Naive B cell (primary cell): ENCODE measurements at places on chromosomes 2 and 18.

DNA sequence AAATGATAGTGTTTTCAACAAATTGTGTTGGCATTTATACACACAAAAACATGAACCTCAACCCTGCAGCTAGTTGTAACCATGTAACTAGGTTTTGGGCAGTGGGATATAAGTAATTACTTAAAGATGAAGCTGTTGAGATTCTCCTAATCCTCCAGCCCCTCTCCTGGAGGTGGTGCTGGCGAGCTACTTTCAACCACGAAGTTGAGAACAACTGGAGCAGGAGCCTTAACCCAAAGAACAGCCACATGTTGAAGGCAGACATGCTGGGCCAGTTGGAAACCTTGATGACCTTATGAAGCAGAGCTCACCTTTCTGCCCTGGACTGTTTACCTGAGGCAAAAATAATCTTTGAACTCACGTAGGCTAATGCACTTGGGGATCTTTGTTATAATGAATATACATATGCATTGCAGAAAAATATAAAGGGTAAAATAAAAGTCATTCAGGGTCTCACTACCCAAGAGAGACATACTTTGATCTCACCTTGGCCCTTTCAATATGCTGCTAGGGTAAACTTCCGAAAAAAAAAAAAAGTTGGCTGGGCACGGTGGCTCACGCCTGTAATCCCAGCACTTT is 89.6 kb upstream of the NPAS2 start:
- no peak for DNase-seq

DNA sequence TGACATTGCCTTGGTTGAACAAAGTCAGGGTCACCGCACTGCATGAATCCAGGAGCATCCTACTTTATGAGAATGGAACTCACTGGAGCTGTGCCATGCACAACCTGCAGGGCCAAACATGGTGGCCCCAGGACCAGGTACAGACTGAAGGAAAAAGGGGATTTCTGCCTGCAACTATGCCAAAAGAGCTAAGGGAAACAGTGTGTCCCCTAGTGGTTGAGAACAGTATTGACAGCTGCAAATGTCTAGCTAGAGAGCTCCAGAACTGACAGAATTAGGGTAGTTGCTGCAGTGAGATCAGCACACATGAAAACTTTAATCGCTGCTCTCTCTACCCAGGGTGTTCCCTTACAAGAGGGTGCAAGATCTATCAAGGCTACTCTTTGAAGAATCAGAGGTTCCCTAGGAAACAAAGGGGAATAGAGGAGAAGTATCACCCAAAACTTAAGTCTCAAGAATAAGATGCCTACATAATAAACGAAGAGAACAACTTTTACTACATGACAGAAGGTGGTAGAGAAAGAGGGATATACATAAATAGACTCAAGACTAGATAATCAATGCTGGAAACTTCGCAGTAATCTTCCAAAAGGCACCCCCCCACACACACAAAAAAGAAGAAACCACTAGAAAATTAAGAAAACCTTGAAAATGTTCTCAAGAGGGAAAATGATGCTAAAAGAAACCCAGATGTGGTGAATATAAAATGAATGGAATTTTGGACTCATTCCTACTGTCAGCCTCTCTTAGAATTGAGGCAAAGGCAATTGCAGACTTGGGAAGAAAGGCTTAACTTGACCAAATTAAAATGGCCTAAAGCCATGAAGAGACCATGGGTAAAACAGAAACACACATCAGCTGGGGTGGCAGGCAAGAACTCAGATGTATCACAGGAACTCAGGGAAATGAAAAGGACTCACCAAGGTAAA is 43.6 kb upstream of the IHH start:
- DNase-seq, result peak; percentile 2

DNA sequence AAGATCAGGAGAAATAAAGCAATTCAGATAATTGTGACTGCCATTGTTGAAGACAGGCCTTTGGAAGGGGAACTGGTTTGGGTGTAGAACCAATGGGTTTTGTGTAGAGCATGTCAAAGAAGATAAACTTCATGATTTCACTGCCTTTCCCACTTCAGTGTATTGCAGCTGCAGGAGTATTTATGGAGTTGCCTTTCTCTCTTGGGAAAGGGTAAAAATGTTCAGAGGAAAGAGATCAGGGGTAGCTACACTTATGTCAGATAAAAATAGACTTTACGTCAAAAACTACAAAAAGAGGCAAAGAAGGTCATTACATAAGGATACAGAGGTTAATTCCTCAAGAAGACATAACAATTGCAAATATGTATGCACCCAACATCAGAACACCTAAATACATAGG is 249.4 kb downstream of the PLCL1 start:
- no peak for DNase-seq

- no peak for DNase-seq
These were observed 864.7 kb downstream of the TRIB2 start for GRCh38 chr2:13581471-13581870.

GRCh38 chr2:143802871-143803650 is 673.8 kb downstream of the ARHGAP15 start:
- DNase-seq, result no peak

DNA sequence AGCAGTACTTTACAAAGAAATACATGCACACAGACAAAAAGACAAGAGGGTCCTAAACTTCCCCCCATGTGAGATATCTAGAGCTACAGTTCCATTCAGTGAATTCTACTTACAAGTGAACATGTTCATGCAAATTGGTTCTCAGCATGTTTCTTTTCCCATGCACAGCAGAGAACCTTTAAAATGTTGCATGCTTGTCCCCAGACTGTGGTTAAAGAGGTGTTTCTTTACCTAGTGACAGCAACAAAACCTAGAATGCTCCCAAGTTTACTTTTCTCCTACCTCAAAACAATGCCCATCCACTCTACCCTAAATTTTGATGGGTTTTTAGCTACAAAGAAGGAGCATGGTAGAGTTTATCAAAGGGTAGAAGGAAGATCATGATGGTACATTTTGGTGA is 43.7 kb downstream of the FN1 start:
- DNase-seq, result no peak
